ENCODE measurements at places on chromosomes 6 and 20.
A peak's percentile ranks its signal among the peaks of the same experiment; 100 is the strongest.

DNA sequence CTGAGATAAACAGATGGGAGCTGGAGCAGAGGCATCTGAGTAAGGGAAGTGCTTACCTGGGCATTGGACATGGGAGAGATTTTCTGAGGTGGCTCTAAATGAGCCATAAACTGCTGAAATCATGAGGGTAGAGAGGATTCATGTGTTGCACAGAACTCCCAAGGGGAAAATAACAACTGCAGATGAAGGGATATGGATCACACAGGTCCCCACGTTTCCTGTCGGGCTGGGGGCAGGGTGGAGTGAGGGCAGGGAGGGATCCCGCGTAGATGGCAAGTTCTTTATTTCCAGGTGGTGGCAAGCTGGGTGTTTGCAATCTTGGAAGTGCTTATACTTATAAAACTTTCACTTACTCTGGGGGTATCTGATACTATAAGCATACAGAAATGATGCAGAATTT lies 422.6 kb upstream of the FLRT3 start:
- DNase-seq = no peak

DNA sequence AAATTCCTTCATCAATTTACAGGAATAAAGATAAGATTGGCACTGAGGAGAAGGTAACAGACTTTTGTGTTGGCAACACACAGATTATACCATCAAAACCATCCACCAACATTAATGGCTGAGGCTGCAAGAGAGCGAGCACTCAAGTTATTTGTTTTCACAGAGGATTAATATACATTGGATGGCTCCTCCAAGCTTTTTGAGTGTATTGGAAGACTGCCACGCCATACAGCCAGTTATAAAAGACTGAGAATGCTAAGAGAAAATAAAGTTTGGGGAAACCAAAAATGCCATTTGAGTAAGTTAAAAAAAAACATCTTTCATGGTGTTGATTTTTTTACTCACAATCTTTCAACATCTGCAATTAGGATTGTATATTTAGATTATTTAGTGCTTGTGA lies 973.8 kb upstream of the SLC35B3 start:
- no peak for DNase-seq

DNA sequence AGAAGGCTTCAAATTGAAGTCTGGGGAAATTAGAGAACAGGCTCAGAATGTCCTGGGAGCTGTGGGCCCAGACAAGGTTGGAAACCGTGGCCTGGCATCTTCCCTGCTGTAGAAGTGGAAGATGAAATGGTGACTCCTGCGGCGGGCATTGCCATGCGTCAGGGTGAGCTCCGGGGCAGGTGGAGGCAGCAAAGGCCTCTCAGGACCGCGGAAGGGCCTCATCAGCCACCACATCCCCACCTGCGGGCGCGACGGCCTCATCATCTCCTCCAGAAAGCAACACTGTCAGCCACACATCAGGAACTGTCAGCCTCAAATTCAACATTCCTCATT lies 161.7 kb downstream of the SYNDIG1 start:
- no peak for DNase-seq

DNA sequence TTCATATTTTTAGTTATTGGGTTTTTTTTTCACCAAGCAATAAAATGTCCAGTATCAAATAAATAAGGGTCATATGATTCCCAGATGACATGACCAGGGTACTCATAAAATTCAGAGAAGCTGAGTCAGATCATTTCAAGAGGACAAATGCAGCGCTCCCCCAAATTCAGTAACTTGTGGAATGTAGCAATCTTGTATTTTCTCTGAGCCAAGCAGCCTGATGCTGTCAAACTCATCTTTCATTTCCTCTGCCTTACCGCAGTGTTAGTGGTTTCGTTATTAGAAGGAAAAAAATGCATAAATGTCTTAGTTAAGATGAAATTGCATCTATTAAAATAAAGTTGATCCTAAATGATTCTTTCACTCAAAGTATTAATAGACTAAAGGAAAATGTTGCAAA lies 57.8 kb upstream of the EDN1 start:
- DNase-seq = no peak

DNA sequence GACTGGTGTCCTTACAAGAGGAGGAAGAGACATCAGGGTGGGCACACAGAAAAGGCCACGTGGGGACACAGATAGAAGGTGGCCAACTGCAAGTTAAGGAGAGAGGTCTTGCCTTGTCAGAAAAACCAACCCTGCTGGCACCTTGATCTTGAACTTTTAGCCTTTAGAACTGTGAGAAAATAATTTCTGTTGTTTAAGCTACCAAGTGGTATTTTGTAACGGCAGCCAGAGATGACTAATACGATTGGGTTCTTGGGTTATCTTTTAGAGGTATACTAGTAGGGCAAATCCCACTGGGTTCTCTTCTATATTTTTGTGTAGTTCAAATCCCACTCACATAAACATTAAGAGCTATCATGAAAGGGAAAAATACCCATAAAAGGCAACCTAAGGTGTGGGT lies 31.9 kb upstream of the ZBTB24 start:
- DNase-seq = no peak

- DNase-seq = no peak
Measured at GRCh38 chr6:18119236-18119635, 3.2 kb downstream of the NHLRC1 start.

GRCh38 chr6:129612440-129612839 lies 97.5 kb downstream of the ARHGAP18 start:
- no peak for DNase-seq

DNA sequence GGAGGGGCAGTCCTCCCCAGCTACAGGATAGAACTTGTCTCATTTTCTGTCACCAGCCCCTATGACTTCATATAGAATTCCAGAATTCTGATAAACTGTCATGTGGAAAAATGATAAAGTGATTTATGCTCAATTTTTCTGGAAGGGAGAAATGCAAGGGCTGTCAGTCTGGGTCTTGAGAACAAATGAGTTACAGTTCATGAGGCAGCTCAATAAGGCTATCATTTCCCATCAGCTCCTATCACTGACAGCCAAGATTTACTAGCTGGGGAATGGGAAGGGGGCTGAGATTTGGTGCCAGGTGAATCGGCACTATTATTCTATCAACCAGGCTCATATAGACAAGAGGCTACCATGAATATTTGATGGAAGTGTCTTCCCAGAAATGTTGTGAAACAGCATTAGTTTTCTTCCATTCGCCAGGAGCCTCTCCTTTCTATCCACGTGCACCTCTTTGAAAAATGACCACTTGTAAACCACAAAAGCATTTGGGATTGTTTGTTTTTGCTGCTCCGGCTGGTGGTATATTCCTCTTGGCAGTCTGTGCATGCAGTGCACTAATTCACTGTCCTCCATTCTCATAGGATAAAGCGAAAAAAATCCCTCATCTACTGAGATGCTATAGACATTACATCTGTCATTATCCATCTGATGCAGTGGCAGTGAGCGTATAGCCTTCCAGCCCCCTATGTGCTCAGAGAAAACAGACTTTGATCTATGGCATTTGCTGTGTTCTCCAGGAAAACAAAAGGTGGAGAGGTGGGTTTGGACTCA lies 528.7 kb upstream of the RNF217 start:
- no peak for DNase-seq

DNA sequence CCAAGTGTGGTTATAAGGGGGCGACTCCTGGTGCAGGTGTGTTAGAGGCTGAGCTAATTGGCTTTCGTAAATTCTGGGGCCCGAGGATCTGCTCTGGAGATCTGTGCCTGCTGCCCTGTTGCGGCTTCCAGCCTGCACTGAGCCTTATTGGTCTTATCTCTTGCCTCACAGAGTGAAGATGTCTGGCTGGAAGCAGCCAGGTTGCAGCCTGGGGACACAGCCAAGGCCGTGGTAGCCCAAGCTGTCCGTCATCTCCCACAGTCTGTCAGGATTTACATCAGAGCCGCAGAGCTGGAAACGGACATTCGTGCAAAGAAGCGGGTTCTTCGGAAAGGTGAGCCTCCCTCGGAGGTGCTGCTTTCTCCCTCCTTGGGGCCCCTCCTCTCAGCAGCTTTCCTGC lies 20.0 kb downstream of the PRPF6 start:
- no peak for DNase-seq

DNA sequence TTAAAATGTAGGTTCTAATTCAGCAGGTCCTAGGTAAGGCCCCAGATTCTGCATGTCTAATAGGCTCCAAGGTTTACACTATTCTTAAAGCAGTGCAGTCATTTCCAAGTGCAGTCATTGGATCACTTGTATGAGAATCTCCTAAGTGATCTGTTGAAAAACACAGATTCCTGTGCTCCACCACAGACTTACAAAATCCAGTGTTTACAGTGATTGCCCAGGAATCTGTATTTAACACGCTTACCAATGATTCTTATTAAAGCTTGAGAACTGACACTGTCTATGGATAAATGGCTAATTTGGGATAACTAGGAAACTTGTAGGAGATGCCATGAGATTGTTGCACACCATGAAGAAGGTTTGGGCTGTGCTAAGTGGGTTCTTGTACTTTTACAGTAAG lies 104.6 kb upstream of the PLEKHG1 start:
- no peak for DNase-seq

DNA sequence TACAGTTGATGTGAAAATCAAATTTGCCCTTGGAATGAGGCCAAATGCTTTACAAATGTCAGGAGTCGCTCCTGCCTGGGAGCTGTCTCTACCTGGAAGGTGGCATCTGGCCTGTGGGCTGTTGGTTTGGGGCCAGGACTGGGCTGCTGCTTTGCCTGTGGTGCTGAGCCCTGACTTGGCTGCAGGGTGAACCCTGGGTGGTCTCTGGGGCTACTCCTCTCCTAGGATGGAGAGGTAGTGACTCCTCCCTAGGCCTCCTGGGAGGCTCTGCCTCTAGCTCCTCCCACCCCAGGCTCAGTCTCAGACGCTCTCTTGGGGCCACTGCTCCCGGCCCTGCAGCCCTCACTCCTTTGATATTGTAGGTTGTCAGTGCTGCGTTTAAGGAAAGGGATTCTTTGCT lies 47.5 kb downstream of the EFCAB8 start:
- no peak for DNase-seq

GRCh38 chr6:81937296-81937937 lies 184.9 kb upstream of the TENT5A start:
- DNase-seq = no peak

- peak; percentile 7 for DNase-seq
Measured at GRCh38 chr6:41028561-41029412, 10.2 kb downstream of the UNC5CL start.

- DNase-seq = no peak
Measured at GRCh38 chr20:63224412-63225081, 8.6 kb upstream of the YTHDF1 start.

DNA sequence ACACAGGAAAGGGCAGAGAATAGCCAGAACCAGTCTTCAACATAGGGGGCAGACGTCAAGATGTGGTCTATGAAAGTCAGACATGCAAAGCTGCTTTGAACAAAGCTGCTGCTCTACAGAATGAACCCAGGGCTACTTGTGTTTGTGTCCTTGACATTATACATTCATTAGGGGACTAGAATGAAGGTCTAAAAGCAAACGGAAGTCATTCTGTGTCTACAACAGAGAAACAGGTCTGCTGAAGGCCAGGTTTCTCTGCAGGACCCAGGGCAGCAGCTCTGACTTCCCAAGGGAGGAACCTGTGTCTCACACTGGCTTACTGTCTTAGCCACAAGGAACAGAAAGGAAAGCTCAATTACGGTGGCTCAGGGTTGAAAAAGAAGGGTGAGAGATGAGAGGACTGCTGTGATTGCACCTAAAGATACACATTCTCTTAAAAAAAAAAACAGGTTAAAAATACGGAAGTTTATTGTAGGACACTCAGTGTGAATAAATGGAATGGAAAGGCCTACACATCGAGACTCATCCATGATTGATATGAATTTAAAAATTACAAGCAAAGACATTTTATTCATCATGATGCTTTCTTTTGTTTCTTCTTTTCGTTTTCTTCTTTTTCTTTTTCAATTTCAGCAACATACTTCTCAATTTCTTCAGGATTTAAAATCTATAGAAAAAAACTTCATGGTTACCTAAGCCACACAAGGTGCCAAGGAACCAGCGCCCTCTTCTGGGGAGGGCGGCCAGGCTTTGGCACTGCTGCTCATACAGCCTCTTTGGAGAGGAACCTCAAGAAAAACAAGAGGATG lies 6.7 kb downstream of the PSMA7 start:
- peak; percentile 68 for DNase-seq

DNA sequence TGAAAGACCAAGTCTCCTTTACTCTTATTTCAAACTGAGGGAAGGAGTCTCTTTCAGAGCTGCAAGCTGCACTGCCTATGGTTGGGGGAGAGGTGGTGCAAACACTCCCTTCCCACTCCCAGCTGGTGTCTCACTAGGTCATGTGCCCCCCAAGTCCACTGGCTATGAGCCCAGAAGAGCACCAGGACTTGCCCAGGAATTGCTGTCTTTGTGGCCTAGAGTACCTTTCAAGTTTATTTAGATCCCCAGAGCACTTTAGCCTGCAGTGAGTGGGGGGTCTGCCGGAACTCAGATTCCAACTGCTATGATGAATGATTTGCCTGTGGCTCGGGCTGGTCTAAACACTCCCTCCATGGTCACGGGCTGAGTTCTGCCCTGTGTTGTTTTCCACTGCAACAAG lies 192.6 kb upstream of the CITED2 start:
- no peak for DNase-seq

GRCh38 chr6:85460921-85461797 lies 11.3 kb downstream of the NT5E start:
- no peak for DNase-seq

GRCh38 chr20:51507216-51508036 lies 35.1 kb downstream of the NFATC2 start:
- DNase-seq = no peak

- no peak for DNase-seq
Measured at GRCh38 chr20:32463642-32464400, 105.7 kb downstream of the ASXL1 start.

- no peak for DNase-seq
Measured at GRCh38 chr6:140784573-140784972, 1348.2 kb upstream of the GJE1 start.

DNA sequence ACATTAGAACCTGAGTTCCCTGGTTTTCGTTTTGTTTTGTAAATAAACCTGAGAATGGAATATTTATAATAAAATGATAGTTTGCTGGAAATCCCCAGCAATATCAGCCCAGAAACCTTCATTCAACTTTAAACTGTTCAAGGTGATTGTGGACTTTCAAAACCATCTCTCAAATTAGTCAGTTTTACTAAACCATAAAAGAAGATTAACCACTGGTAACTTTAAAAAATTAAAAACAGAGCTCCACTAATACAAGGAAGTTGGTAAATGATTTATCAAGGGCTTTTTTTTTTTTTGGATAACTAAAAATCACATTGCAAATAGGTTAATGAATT lies 10.0 kb downstream of the MBOAT1 start:
- DNase-seq = no peak

GRCh38 chr6:145247692-145248419 lies 487.5 kb downstream of the EPM2A start:
- DNase-seq = no peak

GRCh38 chr20:55774628-55775027 lies 230.7 kb downstream of the CBLN4 start:
- no peak for DNase-seq

- DNase-seq = no peak
Measured at GRCh38 chr20:61082720-61083119, 169.3 kb upstream of the CDH4 start.

DNA sequence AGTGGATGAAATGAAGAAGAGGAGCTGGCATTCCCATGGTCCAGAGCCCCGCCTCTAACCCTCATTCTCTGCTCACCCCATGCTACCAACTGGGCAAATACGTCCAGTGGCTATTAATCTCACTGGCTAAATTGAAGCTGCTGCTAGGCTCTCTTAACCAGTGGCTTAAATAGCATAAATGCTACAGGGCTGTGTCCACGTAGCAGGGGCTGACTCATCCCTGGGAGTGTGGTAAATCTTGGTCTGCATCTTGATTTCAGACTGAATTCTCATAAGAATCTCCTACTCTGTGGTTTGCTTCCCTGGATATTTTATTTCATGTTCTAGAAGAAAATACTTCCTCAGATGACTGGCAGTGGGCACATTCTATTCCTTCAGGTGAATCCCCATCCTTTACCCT lies 193.1 kb upstream of the ARG1 start:
- DNase-seq = no peak
